ENCODE measurements at places on chromosomes 11 and 22.

GRCh38 chr11:69366591-69366990 is 72.6 kb downstream of the MYEOV start:
- H3K4me1 ChIP-seq, result peaks cover 11% of the 10 kb centered on the region
- DNase-seq, result no peak
- H3K36me3 ChIP-seq, result no peaks in the 10 kb centered on the region
- H3K27ac ChIP-seq, result no peak overlapping the region

GRCh38 chr22:19693981-19694670 is 20.2 kb upstream of the SEPTIN5 start:
- no peaks in the 10 kb centered on the region for H3K36me3 ChIP-seq
- H3K4me1 ChIP-seq, result peaks cover 9% of the 10 kb centered on the region
- H3K27ac ChIP-seq, result no peak overlapping the region
- H3K4me3 ChIP-seq, result no peak overlapping the region
- H3K27me3 ChIP-seq, result peaks cover 3% of the 10 kb centered on the region

- peak within 1 kb of the TSS; percentile 53 for H3K27ac ChIP-seq
- no peaks in the 10 kb centered on the region for H3K27me3 ChIP-seq
- H3K4me1 ChIP-seq, result peaks cover 20% of the 10 kb centered on the region
- H3K4me3 ChIP-seq, result peak within 1 kb of the TSS; percentile 84
Observed at GRCh38 chr11:124800226-124800929, at the start of gene MSANTD2. Gene MSANTD2, minus strand, starts transcription at chr11:124800406. Its CDS starts 26 bp downstream, at chr11:124800380.

DNA sequence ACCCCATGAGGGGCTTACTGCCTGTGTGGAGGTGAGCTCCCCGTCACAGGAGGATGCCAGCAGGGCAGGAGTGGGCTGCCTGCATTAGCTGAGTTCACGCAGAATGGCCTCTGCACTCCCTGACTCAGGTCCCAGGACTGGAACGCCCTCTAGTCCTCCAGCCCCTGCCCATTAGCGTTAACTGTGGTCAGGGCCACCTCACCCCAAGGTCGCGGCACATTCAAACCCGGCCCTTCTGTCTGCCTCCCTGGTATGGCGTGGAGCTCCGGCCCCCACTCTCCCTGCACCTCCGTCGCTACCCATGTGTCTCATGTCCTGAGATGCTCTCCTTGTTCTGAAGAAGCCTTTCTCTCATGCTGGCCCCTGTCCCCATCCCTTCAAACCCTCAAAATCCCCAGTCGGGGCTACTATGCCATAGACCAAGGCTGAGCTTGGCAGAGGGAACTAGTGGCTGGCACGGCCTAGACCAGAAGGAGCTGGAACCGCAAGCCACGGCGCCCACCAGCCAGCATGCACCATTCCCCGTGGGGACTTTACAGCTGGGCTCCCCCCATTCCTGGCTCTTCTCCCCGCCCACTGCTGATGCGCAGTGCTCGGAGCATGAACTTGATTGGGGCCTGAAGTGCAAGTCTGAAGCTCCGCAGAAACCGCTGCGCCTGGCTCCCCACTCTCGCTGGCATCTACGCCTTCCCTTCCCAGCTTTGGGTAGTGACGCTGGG is 79.5 kb upstream of the RTL6 start:
- peaks cover 4% of the 10 kb centered on the region for H3K4me1 ChIP-seq
- H3K27ac ChIP-seq, result no peak overlapping the region
- no peaks in the 10 kb centered on the region for H3K36me3 ChIP-seq
- no peak overlapping the region for H3K4me3 ChIP-seq
- peaks cover 36% of the 10 kb centered on the region for H3K27me3 ChIP-seq

GRCh38 chr11:80155412-80156017 is 714.7 kb upstream of the TENM4 start:
- no peak overlapping the region for H3K27ac ChIP-seq
- no peak for DNase-seq
- H3K4me1 ChIP-seq, result no peaks in the 10 kb centered on the region
- H3K36me3 ChIP-seq, result no peaks in the 10 kb centered on the region
- no peak overlapping the region for H3K4me3 ChIP-seq

GRCh38 chr11:43756575-43756974 is 76.0 kb downstream of the HSD17B12 start:
- H3K4me3 ChIP-seq, result no peak overlapping the region
- H3K36me3 ChIP-seq, result peaks cover 5% of the 10 kb centered on the region
- no peak overlapping the region for H3K27ac ChIP-seq
- no peak for DNase-seq
- H3K4me1 ChIP-seq, result no peaks in the 10 kb centered on the region
- H3K27me3 ChIP-seq, result no peaks in the 10 kb centered on the region

- no peaks in the 10 kb centered on the region for H3K27me3 ChIP-seq
- H3K4me3 ChIP-seq, result peak overlapping the region; percentile 60
- peaks cover 42% of the 10 kb centered on the region for H3K4me1 ChIP-seq
- DNase-seq, result no peak
Observed at GRCh38 chr11:66333896-66334604, 2.2 kb downstream of the RIN1 start.
